ENCODE measurements at places on chromosomes 1 and 21.

GRCh38 chr1:222759451-222760035 is 22.5 kb downstream of the FAM177B start:
- DNase-seq: no peak

- no peak for DNase-seq
Measured at GRCh38 chr1:159089184-159089791, 12.7 kb upstream of the AIM2 start.

GRCh38 chr1:66416295-66416694 is 117.7 kb upstream of the SGIP1 start:
- no peak for DNase-seq

- DNase-seq: no peak
Measured at GRCh38 chr21:38424305-38425019, 73.8 kb downstream of the ERG start.

GRCh38 chr1:198725090-198725489 is 86.2 kb downstream of the PTPRC start:
- DNase-seq: no peak

Data from renal pelvis (tissue), 12 donors.